ENCODE measurements at places on chromosomes 16 and 17. TPM values are rescaled to one million over a fixed set of nuclear protein-coding genes. Genes with fewer than 3 reads are reported as not detected.

Gene MEOX1
- not detected for total RNA-seq

Gene ADCY9
- total RNA-seq, result 9.5 TPM

Gene FOXN1
- not detected for total RNA-seq

Gene KCNH4
- total RNA-seq, result 0.31 TPM

Gene ORMDL3
- total RNA-seq, result 51.2 TPM

Gene EPX
- total RNA-seq, result not detected

Gene MAP2K3
- total RNA-seq, result 1.7 TPM

Gene SMPD3
- total RNA-seq, result 67.2 TPM

Gene ZG16B
- 0.47 TPM for total RNA-seq

Gene C1QTNF8
- not detected for total RNA-seq

Gene XAF1
- 2.5 TPM for total RNA-seq

Gene DNAH9
- total RNA-seq, result 2.3 TPM

Gene TSPOAP1
- total RNA-seq, result 30.1 TPM

Data from occipital lobe (tissue), 3 donors.